ENCODE measurements at places on chromosomes 3 and 15. TPM values are rescaled to one million over a fixed set of nuclear protein-coding genes. Genes with fewer than 3 reads are reported as not detected.

DNA sequence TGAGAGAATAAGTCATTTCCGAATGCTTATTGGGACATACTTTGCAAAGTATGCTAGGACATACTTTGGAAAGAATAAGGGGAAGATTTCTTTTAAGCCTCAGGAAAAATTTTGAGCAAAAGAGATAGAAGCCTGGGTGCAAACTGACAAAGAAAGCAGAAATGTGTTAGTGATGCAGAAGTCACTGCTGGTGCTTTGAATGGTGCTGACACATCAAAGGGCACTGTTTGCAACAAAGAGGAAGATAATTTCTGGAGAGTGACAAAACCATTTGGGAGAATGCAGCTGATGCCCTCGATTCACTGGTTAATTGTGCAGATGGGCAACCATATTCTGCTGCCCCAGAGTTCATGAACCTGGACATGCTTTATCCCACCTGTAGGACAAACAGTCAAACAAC, 11.0 kb upstream of the RAP2B start:
- DNase-seq = no peak

- no peak for DNase-seq
Observed at GRCh38 chr15:86615411-86615810, 535.7 kb downstream of the AGBL1 start.

- DNase-seq = peak; percentile 11
Observed at GRCh38 chr3:79018671-79019136, 749.1 kb downstream of the ROBO1 start.

DNA sequence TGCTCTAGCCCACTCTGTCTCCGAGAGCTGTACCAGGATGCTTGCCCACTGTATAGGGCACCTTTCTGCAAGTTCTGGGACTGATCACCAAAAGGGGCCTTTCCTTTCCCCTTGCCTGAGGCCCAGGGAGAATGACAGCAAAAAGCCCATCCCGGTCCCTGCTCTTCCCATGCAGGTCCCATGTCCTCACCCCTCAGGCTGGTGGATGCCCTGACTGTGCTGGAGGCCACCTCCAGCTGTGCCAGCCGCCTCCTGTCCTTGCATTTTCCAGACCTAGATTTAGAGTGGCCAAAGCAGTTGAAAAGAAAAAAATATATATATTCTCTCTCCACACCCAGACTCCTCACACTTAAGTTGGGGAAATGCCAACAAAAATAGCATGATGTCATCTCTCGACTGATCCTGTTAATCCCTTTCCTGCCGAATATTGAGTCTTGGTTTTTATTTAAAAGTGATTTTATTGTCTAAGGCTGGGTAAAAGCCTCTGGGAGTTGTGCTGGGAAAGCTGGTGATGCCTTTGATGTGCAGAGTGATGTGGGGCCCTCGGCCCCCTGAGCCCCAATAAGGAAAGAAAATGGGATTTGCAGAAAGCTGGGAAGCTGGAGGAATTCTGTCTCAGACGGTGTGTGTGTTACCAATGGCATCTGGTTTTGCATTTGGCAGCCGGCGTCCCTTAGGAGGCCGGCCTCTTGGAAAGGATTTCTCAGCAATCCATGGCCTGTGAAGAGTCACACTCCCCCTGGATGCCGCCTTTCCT, 29.3 kb upstream of the TPM1 start:
- no peak for DNase-seq

- no peak for DNase-seq
Observed at GRCh38 chr3:15610082-15610759, 8.7 kb downstream of the BTD start.

GRCh38 chr15:67033571-67034044, 31.8 kb upstream of the SMAD3 start:
- peak; percentile 49 for DNase-seq

GRCh38 chr3:13563911-13564310, 15.0 kb downstream of the FBLN2 start:
- DNase-seq = no peak

DNA sequence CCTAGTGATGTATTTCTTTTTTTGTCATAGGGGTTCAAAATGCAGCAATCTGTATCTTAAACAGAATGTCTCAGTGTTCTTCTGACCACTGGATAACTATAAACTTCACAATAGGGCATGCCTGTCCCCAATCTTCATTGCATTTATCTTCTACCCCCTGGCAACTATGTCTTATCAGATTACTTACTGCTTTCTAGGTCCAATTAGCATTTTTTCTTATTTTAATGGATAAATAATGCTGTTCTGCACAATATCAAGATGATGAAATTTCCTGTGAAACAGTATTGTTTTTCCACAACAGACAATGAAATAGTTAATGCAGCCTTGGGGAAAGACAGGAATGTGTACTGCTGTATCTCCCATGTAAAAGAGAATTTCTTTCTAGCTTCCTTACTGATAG, 432.1 kb downstream of the NSUN3 start:
- no peak for DNase-seq

GRCh38 chr3:68256635-68257223, 602.3 kb upstream of the SUCLG2 start:
- no peak for DNase-seq

- DNase-seq = peak; percentile 35
Observed at GRCh38 chr3:173395412-173396181, 1.9 kb upstream of the NLGN1 start.

DNA sequence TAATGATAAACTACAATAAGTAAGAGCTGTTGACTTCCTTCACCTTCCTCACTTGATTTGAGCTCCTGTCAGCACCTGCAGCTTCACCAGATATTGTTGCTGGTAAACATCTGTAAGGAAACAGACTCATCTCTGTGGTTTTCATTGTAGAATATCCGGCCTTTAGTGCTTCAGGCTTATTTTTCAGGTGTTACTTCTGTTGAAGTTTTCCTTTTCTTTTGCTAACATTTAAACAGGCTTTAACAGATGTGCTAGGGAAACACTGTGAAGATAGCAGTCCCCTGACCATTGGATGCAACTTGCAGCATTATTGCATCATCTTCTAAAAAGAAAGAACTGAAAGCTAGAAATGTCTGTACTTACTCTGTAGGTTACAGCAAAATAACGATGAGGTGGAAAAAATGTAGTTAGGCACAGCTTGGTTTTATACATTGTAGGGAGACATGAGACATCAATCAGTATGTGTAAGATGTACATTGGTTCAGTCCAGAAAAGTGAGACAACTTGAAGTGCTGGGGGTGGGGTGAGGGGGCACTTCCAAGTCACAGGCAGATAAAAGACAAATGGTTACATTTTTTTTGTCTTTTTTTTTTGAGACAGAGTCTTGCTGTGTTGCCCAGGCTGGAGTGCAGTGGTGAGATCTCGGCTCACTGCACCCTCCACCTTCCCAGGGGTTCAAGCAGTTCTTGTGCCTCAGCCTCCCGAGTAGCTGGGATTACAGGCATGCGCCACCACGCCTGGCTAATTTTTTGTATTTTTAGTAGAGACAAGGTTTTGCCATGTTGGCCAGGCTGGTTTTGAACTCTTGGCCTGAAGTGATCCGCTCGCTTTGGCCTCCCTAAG, 10.2 kb downstream of the EDEM1 start:
- DNase-seq = peak; percentile 75

GRCh38 chr3:173399044-173399443, 1.5 kb downstream of the NLGN1 start:
- no peak for DNase-seq

GRCh38 chr3:29319798-29320197, 38.9 kb downstream of the RBMS3 start:
- DNase-seq = no peak

- no peak for DNase-seq
Observed at GRCh38 chr3:5464649-5465048, 277.1 kb downstream of the EDEM1 start.

DNA sequence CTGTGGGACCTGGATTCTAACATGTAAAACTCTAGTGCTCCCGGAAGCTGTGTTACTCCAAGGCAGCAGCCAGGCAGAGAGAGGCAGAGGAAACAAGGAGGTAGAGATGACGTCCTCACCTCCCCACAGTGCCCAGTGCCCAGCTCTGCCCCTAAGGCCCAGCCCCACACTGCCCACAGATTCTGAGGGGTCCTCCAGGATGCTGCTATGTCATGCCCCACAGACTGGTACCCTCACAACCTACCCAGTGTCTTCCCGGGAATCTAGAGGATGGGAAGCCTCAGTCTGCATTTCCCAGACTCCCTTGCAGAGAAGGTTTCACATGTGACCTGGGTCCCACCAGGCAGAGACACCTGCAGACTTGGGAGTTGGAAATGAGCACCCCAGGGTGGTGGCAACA, 75.9 kb upstream of the PCSK6 start:
- no peak for DNase-seq

GRCh38 chr3:17645074-17645698, 97.2 kb downstream of the TBC1D5 start:
- peak; percentile 53 for DNase-seq

The IL12A gene
- total RNA-seq = 4.3 TPM

The NMNAT3 gene
- total RNA-seq = 2.7 TPM

The CFAP20DC gene
- 0.83 TPM for total RNA-seq

The ZDHHC3 gene
- 52.6 TPM for total RNA-seq

The GOLGA8K gene
- total RNA-seq = 0.49 TPM

The SYNPR gene
- total RNA-seq = not detected

The PLSCR5 gene
- total RNA-seq = not detected

All from B cell (primary cell).